ENCODE measurements at places on chromosomes 2 and 18.

- DNase-seq: peak; percentile 31
These were observed 7.4 kb upstream of the NPC1 start for GRCh38 chr18:23593720-23594119.

- DNase-seq: no peak
These were observed 183.3 kb upstream of the DOK6 start for GRCh38 chr18:69217196-69218000.

DNA sequence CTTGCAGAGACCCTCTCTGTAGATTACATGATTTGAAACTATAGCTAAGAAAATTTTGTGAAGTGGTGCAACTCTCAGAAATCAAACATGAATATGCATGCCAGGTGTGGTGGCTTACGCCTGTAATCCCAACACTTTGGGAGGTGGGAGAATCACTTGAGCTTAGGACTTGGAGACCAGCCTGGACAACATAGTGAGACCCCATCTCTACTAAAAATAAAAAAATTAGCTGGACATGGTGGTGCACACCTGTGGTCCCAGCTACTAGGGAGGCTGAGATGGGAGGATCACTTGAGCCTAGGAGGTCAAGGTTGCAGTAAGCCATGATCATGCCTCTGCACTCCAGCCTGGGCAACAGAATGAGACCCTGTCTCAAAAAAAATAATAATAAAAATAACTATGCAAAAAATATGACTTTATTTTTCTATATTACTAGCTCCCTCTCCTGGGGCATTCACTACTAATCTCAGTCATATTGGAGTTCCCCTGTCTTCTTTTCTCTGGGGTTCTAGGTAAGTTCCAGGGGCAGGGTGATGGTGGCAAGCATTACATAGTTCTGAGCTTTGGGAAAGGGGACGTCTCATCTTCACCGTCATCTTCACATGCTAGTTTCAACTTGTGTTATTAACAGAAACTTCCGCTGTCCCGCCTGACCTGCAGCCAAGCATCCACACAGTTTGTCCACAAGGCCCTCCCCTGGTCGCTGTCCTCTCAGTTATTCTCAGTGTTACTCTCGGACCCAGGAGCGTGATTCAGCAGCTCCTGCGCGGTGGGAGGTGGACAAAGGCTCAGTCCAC lies 96.8 kb upstream of the MBOAT2 start:
- no peak for DNase-seq

- no peak for DNase-seq
These were observed 5.2 kb downstream of the ZSCAN30 start for GRCh38 chr18:35284841-35285240.

DNA sequence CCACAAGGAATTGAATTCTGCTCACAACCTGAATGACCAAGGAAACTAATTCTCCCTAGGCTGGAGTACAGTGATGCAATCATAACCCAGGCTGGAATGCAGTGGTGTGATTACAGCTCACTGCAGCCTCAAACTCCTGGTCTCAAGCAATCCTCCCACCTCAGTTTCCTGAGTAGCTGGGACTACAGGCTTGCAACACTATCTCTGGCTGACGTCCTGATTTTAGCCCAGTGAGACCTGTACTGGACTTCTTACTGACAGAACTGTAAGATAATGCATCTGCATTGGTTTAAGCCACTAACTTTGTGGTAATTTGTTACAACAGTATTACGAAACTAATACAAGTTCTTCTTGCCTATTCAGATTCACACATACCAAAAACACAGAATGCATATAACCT lies 9.5 kb upstream of the KDSR start:
- peak; percentile 34 for DNase-seq

DNA sequence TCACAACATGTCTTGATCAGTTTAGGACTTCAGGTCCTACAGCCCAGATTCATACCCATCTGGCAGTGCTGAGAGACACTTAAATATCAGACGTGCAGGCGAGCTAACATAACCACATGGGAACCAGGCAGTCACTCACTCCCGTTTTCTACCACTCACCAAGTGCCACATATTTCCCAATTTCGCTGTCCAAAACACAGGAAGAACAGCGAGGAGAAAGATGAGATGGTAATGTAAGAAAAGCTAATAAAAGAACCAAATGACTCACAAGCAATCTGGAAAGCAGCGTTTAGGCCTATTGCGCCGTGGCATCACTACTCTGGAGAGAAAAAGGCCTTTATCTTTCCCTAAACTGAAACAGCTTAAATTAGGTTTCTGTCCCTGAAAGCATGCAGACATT lies 647.8 kb upstream of the SLC39A10 start:
- DNase-seq: no peak

GRCh38 chr2:163081754-163082153 lies 243.2 kb upstream of the KCNH7 start:
- DNase-seq: no peak

DNA sequence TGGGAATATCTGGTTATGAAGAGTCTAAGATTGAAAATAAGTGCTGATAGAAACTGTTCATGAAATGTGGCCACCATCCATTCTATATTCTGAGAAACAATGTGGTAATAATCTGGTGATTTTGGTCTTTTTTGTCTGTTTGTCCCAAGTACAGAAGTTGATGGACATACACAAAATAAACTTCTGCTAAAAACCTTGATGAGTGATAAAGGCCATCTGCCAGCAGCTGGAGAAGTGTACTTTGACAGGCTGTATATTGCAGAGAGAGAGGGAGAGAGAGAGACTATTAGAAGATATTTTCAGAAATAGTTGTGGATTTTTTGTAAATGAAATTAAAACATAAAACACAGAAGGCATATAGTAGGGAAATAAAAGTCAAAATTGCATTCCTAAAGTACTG lies 96.9 kb upstream of the NABP1 start:
- no peak for DNase-seq

DNA sequence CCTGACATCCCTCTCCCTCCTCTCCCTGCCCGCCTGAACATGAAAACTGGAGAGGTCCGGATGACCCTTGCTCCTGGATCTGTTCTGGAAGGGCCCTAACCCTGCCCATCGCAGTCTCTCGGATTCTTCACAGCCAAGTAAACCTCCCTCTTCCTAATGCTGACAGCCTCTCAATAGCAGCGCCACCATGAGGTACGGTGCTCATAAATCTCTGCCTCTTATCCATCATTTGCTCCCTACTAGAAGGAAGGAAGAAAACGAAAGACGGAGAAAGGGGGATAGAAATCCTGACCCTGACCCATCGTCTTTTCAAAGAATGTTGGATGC lies 257.9 kb downstream of the BCL11A start:
- DNase-seq: no peak

DNA sequence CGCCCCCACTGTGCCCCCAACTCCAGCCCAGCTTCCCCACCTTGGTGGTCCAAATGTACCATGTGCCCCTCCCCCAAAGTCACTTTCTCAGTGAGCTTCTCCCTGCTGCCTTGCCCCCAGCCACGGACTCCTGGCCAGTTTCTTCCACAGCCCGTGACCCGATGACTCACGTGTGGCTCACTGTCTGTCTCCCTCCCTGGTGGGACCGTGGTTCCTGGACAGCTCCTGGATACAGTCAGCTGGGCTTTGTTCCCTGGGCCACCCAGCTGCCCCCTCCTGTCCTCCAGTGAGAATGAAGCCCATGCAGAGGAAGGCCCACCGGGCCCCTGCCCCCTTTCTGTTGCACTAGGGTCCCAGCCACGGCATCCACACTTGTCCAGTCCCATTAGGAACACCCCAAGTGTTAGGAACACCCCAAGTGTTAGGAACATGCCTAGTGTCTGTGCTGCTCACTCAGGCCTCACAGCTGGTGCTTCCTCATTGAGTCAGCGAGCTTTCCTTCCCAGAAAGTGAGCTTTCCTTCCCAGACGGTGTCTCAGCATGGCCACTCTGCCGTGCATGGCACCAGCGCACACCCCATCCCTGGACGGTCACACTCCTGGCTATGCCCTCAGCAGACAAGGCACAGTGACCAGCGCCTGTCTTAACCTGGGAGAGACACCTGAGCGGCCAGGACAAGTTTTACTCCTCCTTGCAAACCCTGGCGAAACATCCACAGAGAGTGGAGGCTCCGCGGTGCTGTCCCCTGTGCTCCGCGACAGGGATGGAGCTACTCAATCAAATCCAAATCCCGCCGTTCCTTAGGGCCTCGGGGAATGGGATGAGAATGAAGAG lies 44.8 kb upstream of the CTDP1 start:
- DNase-seq: no peak

DNA sequence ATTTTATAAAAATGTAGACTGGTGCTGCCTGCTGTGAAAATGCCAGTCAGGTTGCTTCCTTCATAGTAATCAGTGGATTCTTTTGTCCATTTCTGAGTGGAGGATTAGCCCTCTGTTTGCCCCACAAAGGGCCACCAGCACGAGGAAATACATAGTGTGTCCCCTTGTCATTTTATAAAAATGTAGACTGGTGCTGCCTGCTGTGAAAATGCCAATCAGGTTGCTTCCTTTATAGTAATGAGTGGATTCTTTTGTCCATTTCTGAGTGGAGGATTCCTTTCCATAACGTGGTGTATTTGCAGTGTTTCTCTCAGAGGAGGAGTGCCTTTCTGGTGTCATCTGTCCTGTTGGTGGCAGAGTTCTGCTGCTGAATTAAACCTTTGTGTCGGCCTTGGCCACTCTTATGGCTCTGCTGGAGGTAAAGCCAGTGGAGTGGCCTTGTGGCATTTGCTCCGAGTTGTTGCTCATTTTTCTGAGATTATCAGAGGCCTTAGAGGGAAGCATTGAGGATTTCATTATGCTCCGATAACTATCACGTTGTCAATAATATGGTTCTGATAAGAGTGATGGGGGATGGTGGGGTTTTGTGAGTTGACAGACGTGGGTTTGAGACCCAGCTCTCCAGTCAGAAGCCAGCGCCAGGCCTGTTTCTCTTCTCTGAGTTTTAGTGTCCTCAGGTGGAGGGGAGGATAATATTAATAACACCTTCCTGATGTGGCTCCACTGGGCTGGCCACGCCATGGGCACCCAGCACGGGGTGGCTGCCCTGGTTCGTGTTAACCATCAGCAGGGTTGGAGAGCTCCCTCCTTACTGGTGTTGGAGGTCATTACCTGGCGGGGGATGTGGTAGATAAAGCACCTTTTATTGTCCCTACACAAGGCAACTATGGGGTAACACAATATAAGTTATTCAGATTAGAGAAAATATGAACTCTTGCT lies 96.6 kb downstream of the NEDD4L start:
- DNase-seq: no peak

GRCh38 chr2:74313497-74313896 lies 29.7 kb downstream of the SLC4A5 start:
- DNase-seq: no peak

DNA sequence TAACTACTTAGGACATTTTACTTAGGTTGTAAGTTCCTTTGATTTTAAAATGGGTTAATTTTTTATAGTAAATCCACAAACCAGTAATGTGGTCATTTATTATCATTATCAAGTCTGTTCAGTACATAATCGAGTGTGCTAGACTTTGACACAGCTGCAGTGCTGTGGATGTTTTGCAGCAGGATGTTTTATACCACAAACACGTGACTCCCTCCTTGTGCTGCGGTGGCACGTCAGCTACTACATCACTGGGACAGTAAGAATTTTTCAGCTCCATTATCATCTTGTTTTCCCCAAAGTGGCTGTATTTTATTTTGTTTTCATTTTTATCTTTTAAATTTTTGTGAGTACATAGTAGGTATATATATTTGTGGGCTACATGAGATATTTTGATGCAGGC lies 70.0 kb downstream of the ATP9B start:
- DNase-seq: no peak

DNA sequence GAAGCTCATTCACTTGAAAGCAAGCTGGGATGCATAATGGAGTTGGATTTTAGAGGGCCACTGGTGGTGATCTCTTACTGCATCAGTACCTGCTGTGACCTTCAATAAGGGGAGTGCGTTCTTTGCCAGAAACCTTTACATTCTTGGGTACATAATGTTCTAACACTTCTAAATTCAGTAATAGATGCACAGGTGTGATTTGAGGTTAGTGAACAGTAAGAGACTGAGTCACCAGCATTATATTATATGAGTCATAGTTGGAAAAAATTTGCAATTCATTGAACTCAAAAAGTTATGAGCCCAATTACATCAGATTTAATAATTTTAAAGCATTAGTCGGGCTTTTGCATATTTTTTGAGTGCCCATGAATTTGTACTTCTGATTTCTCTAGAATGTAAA lies 803.3 kb downstream of the ADCYAP1 start:
- DNase-seq: no peak

DNA sequence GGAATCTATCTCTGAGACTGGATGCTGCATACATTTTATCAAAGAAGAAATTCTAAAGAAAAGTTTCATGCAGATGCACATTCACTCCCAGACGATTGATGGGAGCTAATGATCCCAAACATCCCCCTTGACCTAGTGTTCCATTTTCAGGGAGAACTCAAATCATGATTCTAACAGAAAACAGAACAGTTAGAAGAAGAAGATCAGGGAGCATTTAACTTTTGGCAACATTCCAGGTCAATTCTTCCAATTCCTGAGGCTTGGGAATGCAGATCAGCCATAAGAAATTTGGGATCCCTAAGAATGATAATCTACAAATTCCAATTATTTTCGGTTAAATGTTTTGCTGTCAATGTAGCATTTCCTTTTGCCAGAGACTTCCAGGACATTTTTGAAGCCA lies 96.6 kb downstream of the CPO start:
- DNase-seq: no peak

DNA sequence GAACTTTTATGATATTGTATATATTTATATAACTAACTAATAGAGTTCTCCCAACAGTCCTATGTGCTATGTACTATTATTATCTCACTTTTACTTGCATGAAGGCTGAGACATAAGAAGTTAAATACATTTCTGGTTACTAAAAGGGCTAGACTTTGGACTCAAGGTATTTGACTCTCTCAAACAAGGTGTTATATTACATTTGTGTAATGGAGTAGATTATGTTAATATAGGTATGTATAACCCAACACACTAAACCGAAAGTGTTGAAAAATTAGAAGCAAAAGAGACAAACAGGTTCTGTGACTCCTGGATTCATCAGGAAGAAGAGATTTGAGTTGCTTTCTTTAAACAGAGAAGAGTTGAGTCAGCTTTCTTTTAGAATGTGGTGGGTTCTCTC lies 733.6 kb upstream of the ZEB2 start:
- no peak for DNase-seq

DNA sequence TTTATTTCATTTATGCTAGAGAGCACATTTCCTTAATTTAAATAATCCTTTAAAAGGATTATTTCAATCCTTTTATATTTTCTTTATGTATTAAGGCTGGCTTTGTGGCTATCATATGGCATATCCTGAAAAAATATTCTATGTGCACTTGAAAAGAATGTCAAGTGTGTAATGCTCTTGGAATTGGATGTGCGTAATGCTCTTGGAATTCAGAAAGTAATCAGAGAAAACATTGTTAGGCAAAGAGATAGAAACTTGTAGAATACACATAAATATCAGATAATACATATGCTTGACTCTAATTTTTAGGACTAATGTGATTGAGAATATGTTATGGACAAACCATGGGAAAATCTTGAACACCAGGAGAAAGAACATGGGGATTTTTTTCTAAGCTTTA lies 197.5 kb upstream of the COL3A1 start:
- no peak for DNase-seq

DNA sequence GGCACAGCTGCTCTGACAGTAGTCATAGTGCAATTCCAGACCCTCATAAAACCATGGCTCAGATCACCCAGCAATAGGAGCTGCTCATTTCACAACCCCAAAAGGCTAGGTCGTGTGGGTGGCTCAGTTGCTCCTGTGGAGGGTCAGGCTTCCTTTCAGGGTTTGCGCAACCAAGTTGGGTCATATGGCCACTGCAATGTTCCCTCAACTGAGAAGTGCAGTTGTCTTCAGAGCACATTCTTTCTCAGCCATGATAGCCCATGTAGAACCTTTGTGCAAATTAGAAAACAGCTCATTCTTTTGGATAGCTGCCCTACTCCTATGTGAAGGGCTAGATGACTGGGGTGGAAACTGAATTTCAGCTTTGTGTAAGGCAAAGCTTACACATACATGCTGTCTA lies 3.2 kb downstream of the SERPINB13 start:
- no peak for DNase-seq

GRCh38 chr2:172677363-172677762 lies 58.3 kb upstream of the RAPGEF4 start:
- DNase-seq: no peak
